ENCODE measurements at places on chromosomes 16 and 17.

DNA sequence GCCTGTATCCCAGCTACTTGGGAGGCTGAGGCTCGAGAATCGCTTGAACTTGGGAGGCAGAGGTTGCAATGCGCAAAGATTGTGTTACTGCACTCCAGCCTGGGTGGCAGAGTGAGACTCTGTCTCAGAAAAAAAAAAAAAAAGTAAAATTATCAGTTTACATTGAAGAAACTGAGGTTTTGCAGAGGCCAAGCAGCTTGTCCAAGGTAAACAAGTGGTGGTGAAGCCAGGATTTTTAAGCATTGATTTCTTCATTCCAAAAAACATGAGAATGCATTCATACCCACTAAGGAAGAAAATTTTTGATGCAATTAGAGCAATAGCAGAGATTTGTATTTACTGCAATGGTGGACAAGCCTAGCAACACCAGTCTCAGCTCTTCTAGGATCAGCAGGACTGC, 52.7 kb downstream of the CENPV start:
- no peaks in the 10 kb centered on the region for H3K27me3 ChIP-seq
- peaks cover 27% of the 10 kb centered on the region for H3K4me1 ChIP-seq
- DNase-seq = no peak
- H3K36me3 ChIP-seq = no peaks in the 10 kb centered on the region

GRCh38 chr17:77815127-77815905, 143.2 kb upstream of the TNRC6C start:
- H3K27ac ChIP-seq = no peak overlapping the region
- no peaks in the 10 kb centered on the region for H3K27me3 ChIP-seq
- peaks cover 9% of the 10 kb centered on the region for H3K4me1 ChIP-seq

- DNase-seq = peak; percentile 93
- no peaks in the 10 kb centered on the region for H3K36me3 ChIP-seq
- H3K27me3 ChIP-seq = no peaks in the 10 kb centered on the region
Observed at GRCh38 chr16:30874821-30875717, 18.8 kb downstream of the BCL7C start.

GRCh38 chr17:3771140-3771539, 29.8 kb downstream of the ITGAE start:
- no peak for DNase-seq
- H3K27me3 ChIP-seq = peaks cover 5% of the 10 kb centered on the region
- no peak overlapping the region for H3K27ac ChIP-seq
- no peak overlapping the region for H3K4me3 ChIP-seq
- no peaks in the 10 kb centered on the region for H3K4me1 ChIP-seq

- no peak for DNase-seq
- no peak overlapping the region for H3K27ac ChIP-seq
- H3K27me3 ChIP-seq = no peaks in the 10 kb centered on the region
- H3K36me3 ChIP-seq = peaks cover 36% of the 10 kb centered on the region
- H3K4me1 ChIP-seq = peaks cover 67% of the 10 kb centered on the region
Observed at GRCh38 chr17:8439681-8440080, 4.0 kb downstream of the NDEL1 start.

DNA sequence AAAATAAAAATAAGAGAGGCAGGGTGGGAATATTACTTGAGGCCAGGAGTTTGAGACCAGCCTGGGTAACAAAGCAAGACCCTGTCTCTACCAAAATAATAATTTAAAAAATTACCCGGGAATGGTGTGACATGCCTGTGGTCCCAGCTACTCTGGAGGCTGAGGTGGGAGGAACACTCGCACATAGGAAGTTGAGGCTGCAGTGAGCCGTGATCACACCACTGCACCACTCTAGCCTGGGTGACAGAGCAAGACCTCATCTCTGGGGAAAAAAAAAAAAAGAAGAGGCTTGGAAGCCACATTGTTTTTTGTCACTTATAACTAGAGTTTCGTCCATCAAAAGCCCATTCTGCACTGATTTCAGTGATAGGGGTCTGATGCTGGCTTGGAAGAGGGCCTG, 3.3 kb upstream of the TMEM235 start:
- H3K36me3 ChIP-seq = no peaks in the 10 kb centered on the region
- H3K27me3 ChIP-seq = peaks cover 62% of the 10 kb centered on the region
- DNase-seq = no peak
- H3K4me3 ChIP-seq = no peak overlapping the region
- H3K27ac ChIP-seq = no peak overlapping the region

GRCh38 chr17:53757559-53757958, 65.2 kb upstream of the KIF2B start:
- no peak overlapping the region for H3K4me3 ChIP-seq
- H3K27me3 ChIP-seq = no peaks in the 10 kb centered on the region
- H3K36me3 ChIP-seq = no peaks in the 10 kb centered on the region
- H3K27ac ChIP-seq = no peak overlapping the region
- H3K4me1 ChIP-seq = no peaks in the 10 kb centered on the region

DNA sequence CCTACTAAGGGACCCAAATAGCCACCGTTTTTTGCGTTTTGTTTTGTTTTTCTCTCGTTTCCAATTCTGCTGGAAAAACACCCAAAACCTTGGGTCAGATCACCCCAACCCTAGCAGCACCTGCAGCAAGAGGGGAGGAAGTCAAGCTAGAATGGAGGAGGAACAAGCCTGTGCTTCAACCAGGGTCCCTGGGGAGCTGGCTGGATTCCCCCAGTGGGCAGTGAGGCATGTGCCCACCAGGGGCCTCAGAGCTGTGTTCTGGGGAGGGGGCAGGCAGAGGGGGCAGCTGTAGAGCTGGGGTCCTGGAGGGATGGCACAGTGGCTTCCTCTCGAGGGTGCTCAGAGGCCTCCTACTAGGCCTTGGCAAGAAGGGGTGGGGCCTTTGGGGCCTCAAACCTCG, 6.5 kb downstream of the CD79B start:
- H3K36me3 ChIP-seq = no peaks in the 10 kb centered on the region
- H3K27me3 ChIP-seq = no peaks in the 10 kb centered on the region
- no peak for DNase-seq
- no peak overlapping the region for H3K4me3 ChIP-seq

- H3K4me1 ChIP-seq = no peaks in the 10 kb centered on the region
- peaks cover 12% of the 10 kb centered on the region for H3K27me3 ChIP-seq
- no peak overlapping the region for H3K27ac ChIP-seq
- H3K36me3 ChIP-seq = no peaks in the 10 kb centered on the region
- no peak overlapping the region for H3K4me3 ChIP-seq
Observed at GRCh38 chr17:51711581-51711980, 446.9 kb downstream of the CA10 start.

DNA sequence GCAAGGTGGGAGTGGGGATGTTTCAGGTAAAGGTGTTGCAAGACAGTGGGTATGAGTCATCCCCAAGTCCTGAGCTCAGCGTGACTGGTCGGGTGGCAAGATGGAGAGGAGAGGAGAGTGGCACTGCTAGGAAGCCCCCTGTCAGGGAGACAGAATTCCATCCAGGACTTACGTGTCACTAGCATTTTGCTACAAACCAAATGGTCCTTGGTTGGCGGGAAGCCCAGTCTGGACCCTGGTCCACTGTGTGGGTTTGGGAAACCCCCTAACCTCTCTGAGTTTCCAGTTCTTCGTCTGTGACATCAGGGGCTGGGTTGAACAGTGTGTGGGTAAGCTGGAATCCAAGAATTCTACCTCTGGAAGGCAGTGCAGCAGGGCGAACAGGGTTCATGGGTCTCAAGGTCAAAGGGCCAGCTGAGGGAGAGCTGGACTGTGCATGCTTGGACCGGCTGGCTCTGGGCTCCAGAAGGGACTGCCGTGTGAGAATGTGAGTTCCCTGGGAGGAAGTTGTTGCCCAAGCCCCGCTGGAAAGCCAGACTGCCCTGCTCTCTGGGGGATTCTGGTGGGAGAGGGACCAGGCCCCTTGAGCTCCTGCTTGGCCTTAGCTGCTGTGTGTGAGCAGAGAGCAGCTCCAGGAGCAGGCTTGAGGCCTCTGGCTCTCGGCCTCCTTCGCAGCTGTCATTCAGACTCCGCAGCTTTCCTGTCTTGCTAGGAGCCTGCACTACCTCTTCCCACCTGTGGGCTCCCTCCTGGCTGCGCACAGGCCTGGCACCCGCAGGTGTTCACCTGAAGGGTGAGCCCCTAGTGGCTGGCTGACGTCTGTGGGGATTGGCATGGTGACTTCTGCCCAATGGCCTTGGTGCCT, 84.6 kb downstream of the NT5M start:
- H3K36me3 ChIP-seq = no peaks in the 10 kb centered on the region
- DNase-seq = peak; percentile 78
- H3K4me3 ChIP-seq = no peak overlapping the region
- no peaks in the 10 kb centered on the region for H3K27me3 ChIP-seq
- H3K27ac ChIP-seq = no peak overlapping the region

DNA sequence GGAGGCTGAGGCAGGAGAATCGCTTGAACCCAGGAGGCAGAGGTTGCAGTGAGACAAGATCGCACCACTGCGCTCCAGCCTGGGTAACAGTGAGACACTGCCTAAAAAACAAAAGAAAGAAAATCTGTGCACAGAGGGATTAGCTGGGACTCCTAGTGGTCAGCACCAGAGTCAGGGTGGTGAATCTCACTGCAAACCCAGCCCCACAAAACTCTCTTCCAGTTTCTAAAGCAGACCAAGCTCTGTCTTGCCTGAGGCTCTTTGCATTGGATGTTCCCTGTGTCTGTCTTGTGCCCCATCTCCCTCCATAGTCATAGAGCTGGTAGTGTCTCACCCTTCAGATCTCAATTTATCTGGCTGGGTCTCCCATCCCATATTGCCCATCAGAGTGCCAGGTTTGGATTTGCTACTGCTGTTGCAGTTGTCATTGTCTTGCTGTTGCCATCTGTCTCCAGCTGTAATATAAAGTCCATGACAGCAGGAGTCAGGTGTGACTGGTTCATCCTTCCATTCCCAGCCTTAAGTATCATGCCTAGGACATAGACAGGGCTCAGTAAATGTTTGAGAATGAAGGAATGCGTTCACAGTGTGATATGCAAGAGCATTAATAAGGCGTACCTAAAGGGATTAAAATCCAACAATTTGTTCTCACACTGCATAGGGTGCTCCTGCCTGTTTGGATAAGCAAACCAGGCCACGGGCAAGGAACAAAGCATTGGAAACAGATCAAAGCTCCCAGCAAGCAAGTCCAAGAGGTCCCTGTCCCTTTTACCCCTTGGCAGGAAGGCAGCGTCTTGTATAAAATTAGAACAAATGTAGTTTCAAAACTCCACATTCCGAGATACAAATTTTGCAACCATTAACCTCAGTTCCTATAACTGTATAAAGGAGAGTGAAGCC, 614.6 kb upstream of the CDH5 start:
- H3K27me3 ChIP-seq = no peaks in the 10 kb centered on the region
- H3K36me3 ChIP-seq = no peaks in the 10 kb centered on the region
- H3K27ac ChIP-seq = no peak overlapping the region
- no peak for DNase-seq

- no peak overlapping the region for H3K4me3 ChIP-seq
- no peaks in the 10 kb centered on the region for H3K36me3 ChIP-seq
- peak; percentile 25 for DNase-seq
- no peaks in the 10 kb centered on the region for H3K4me1 ChIP-seq
- no peaks in the 10 kb centered on the region for H3K27me3 ChIP-seq
- H3K27ac ChIP-seq = no peak overlapping the region
Observed at GRCh38 chr17:61179380-61179806, 220.2 kb upstream of the TBX2 start.

DNA sequence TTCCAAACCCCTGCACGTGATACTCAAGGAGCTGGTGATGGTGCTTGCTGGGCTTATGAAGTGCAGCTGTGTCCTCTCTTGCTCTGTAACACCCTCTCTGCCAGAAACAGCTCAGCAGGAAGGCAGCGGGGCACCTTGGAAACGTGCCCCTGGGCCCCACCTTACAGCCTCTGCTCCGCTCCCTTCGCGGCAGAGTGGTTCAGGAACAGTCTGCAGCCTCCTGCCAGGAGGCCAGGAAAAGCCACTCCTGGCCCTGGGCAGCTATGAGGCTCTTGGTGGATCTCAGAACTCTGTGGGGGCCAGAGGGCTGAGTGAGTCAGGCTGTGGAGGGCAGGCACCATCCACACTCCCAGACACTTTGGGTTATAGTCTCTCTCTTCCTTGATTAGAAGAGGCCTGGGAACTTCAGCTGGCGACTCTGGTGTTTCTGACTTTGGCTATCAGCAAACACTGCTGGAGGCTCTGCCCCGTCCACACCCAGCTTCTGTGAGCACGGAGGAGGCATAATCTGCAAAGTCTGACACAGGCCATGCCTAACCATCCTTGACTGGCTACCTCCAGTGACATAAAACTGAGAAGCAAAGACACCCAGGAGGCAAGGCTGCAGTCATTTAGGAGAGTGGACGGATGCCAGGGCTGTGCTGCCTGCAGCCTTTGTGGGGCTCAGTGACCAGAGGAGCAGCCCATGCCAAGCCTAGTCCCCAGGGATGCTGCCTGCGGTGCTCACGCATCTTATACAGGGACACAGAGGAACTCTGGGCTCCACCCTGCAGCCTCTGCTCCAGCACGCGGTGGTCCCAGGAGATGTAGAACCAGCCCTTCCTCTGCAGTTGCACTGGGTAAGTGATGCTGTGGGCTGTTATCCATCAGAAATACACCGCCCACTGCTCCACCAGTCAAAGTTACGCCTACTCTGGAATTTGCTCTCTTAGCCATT, 65.3 kb downstream of the METRNL start:
- H3K36me3 ChIP-seq = no peaks in the 10 kb centered on the region
- H3K27ac ChIP-seq = no peak overlapping the region

GRCh38 chr17:45841883-45842525, 2.7 kb upstream of the SPPL2C start:
- no peaks in the 10 kb centered on the region for H3K36me3 ChIP-seq
- no peaks in the 10 kb centered on the region for H3K4me1 ChIP-seq
- H3K27ac ChIP-seq = no peak overlapping the region

DNA sequence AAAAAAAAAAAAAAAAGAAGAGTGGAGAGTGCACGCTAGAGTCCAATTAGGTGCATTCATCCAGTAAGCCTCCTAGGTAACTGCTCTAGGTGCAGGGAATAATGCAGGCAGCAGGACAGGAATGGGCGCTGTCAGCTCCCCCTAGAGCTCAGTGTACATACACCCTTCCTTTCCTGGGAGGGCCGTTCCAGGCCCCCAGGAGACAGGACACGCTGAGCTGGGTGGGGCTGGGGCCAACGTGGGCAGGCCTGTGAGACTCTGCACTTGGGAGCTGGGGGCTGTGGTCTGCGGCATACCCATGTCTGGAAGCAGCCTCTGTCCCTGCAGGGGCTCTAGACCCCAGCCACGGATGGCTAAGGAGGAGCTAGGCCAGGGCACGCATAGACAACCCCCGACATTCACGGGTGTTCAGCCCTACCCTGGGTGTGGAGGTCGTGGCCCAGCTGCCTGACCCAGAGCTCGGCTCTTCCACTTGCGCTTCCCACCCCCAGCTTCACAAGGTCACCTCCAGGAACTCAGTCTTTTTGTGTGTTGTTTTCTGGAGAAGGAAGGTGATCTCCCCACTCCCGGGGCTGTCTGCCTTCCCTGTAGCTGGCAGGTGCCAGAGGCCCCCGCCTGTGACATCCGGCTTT, 1.0 kb upstream of the ANTKMT start:
- H3K27me3 ChIP-seq = peaks cover 35% of the 10 kb centered on the region
- peak overlapping the region; percentile 63 for H3K4me3 ChIP-seq

Data from stomach (tissue), 19 donors.